NCI-H1930 (cell line): ENCODE measurements at places on chromosomes 3 and 15.

GRCh38 chr15:43067717-43068461, 37.9 kb downstream of the UBR1 start:
- DNase-seq: no peak

DNA sequence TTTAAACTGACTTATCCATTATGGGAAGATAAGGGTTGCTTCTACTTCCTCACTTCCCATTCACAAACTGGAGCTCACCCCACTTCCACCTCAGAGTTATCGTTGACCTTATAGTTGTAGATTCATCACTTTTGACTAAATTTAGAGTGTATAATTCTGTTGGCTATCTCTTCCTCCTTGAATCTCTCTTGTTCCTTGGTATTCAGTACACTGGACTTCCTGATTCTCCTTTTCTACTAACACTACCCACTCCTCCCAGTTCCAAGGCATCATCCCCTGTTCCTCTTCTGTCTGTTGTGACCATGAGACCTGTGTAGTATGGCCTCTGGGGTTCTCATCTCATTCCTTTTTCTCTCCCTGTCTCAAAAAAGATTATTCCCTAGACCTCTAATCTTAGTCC, 5.9 kb upstream of the GPR87 start:
- DNase-seq: no peak

DNA sequence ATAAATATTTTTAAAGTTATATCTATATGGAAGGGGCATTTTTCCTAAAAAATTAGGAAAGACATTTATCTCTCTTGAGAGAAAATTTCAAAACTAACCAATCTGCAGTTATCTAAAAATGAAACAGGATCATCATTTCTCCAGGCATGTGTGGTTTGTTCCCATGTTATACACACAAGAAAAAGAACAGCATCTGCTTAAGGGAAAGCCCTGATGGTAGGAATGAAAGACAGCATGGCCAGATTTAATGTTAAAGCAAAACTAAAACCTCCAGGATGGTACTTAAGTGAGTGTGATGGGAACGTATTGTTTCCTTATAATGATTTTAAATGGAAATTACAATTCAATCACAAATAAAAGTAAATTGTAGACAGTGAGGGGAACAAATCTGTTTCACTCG, 46.2 kb upstream of the GYG1 start:
- no peak for DNase-seq

- DNase-seq: no peak
Measured at GRCh38 chr3:17057321-17057720, 172.6 kb downstream of the PLCL2 start.

GRCh38 chr3:53161820-53162671, 1.0 kb downstream of the PRKCD start:
- no peak for DNase-seq

DNA sequence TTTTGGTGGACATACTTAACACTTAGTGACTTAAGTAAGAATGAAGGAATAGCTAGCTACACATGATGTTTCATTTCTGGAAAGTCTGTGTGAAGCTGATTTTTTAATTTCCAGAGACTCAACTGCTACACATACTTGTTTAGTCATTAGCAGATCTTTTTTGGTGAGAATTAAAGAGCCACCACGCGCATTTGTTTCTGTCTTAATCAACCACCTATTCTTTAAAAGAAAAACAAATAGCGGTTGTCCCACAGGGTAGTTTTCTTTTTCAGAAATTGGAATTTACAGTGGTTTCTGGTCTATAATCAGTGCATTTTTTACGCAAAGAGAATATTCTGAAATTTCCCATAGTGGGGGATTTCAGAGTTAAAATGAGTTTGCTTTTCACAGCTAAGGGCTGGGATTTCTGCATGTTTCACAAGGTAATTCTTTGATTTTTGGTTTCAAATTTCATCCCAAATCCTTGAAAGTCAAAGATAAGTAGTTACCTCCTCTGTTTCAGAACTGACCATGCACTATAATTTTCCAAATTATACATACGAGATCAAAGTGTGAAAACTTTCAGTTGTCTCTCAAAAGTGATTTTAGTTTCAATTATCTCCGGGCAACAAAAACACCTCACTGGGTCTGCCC, 631.0 kb upstream of the GRM7 start:
- no peak for DNase-seq

GRCh38 chr3:141881702-141882101, 5.3 kb downstream of the ATP1B3 start:
- DNase-seq: no peak

DNA sequence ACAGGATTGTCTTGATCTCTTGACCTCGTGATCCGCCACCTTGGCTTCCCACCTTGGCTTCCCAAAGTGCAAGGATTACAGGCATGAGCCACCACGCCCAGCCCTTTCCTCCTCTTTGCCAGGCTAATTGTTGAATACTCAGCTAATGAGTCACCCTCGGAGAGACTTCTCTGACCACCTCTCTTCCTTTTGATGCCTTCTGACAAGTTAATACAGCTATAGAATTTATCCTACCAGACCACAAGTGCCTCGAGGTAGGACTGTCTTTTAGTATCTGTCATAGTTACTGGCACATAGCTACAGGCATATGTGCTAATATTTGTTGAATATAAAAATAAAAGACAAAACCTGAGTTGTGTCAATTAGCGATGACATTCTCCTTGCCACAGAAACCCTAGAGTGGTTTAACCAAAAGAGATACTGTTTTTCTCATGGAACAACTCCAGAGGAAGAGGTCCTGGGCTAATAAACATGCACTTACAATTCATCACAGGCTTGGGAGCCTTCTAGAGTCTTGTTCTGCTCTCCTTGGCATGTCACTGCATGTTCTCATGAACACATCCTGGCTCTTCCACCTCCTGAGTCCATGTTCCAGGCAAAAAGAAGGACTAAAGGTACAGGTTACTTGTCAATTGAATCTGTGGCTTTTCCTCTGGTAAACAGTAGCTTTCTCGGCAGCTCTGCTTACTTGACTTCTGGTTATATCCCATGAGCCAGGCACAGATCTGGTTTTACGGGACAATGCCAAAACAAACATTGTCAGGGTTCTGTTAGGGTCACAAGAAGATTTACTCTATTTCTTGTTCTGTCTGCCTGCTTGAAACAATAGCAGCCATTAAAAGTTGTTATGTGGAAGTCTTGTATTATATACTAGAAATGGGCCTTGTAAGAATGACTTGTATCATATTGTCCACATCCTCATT, 332.3 kb downstream of the THSD4 start:
- DNase-seq: no peak

DNA sequence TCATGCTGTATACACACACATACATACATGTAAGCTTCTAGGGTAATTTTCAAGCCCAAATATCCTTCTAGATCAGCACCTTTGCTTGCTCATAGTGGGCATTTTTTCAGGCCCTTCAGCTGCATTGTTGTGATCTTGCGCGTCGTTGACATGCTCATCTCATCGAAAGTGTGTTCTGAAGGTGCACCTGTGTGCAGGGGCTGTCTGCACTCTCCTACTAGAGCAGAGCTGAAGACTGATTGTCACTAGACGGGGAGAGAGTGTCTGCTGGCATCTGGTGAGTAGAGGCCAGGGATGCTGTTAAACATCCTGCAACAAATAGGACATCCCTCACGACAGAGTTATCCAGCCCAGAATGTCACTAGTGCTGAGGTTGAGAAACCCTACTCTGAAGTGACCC, 35.7 kb upstream of the VILL start:
- DNase-seq: no peak

GRCh38 chr3:120646771-120647432, 35.1 kb downstream of the HGD start:
- no peak for DNase-seq

- no peak for DNase-seq
Measured at GRCh38 chr3:189573004-189573403, 58.2 kb upstream of the TP63 start.

DNA sequence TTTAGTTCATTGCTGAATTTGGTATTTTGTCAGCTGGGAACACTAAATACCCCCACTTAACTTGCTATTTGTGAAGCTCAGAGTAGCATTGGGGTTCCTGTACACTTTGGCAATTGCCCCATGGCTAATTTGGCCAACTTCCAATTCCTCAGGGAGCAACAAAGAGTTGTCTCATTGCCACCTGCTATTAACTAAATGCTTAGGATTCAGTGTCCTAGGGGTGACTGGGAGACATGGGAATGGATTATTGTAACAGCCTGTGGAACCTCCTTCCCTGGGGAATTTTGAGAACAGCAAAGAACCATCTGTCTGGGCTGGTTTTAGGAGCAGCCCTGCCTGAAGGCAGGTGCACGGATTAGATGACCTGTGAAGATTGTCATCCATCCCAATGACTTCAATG, 437.4 kb upstream of the TPRG1 start:
- DNase-seq: peak; percentile 68

GRCh38 chr3:58491506-58492402, at the start of gene KCTD6:
Gene KCTD6, plus strand, starts transcription at chr3:58492096. Its CDS starts 6,660 bp downstream, at chr3:58498756.
- peak; percentile 66 for DNase-seq

DNA sequence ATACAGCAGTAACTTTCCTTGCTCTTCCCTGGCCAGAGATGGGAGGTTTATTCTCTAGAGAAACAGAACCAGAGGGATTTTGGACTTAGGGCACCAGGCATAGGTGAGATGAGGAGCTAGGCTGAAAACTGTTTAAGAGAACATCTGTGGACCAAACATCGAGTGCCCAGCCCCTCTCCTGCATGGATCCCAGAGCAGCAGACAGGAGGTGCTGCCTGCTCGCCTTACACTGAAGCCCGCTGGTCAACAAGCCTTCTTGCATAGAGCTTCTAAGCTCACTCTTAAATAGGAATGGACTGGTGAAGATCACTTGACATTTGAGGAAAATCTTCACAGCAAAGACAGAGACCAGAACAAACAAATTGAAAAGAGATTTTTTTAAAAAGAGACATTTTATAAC, 41.2 kb downstream of the PARP15 start:
- DNase-seq: no peak

DNA sequence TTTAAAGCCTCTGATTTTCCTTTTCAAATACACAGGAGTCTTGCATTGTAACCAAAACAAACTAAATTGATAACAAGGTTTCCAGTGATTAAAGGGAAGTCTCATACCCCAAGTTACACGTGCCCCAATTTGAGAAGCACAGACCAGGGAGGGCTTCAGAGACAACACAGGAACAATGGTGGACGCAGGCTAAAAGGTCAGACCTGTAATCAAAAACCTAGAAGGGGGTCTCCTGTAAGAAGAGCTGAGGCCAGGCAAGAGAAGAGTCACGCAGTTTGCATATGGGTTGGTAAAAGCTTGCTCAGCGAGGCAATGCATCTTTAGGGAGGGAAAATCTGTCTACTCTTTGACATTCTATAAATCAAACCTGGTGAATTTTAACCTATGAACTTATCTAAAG, 58.6 kb upstream of the MCF2L2 start:
- DNase-seq: no peak

GRCh38 chr15:99480016-99480810, 85.6 kb upstream of the MEF2A start:
- DNase-seq: no peak

GRCh38 chr3:197750396-197750831, 731 bp downstream of the FYTTD1 start:
- DNase-seq: peak; percentile 17

GRCh38 chr3:37531066-37531720, 330.5 kb upstream of the CTDSPL start:
- no peak for DNase-seq

DNA sequence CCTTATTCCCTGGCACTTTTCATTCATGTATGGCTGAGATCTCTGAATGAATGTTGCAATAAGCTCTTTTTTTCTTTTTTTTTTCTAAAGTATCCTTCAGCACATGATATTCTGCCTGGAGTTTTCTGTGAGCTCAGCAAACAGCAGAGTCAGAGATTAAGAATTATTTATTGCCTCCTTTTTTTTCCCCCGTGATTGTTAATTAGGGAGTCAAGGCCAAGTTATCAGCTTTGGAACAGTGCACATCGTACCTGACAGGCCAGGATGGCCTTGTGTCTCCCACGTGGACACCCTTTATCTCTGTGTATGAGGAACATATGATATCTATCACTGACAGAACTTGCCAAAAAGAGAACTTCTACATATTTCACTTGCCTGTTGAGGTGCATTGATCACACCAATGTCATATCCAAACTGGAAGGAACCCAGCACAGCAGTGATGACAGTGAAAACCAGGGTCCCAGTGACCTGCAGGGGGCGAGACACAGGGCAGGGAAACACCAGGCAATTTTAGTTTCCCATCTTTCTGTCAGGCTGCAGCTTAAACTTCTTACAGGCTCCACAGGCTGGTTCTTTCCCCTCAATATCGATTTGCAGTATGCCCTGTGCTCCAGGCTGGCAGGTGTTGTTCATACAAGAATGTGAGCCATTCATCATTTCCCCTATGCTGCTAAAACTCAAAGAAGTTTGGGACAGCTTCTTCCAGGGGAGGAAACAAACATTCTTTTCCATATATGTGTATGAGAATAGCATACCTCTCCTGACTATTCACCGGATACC, 8.2 kb downstream of the SLC2A2 start:
- DNase-seq: no peak

GRCh38 chr3:71450162-71450561, 133.4 kb downstream of the FOXP1 start:
- DNase-seq: no peak

DNA sequence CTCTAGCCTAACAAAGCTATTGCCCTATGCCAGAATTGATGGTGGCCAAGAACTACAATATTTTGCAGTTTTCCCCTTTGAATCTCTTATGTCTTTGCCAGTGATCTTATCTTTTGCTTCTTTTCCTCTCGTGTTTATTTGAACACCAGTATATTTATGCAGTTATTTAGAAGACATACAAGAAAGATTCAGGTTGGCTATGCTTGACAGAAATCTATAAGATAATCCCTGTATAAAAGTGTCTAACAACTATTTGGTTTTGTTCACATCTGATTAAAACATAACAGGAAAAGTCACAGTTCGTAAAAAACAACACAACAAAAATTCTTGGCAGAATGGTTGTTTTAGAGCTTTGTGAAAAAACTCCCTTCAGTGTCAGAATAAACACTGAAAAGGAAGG, 63.7 kb downstream of the SEMA6D start:
- no peak for DNase-seq

DNA sequence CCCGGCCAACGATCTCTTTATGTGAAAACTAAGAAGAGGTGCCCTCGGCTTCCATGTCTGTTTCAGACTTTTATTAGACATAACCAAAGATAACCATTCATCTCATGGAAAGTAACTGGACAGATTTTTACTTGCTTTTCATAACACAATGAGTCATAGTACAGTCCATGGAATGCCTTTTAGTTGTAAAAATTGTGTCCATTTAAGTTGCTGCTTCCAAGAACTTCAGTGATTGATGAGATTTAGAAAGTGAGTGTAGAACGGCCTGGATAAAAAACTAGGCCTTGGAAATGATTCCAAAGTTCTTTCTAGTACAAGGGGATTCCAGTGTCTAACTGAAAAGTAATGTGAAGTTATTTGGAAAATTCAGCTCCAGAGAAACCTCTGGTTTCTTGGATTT, 10.8 kb downstream of the EIF2AK4 start:
- DNase-seq: no peak
